HAP-1 (cell line): ENCODE measurements at places on chromosomes 6 and 20.

- DNase-seq: no peak
These were observed 799 bp downstream of the TAAR2 start for GRCh38 chr6:132623106-132623845.

GRCh38 chr6:3163248-3163594 is 5.9 kb upstream of the TUBB2A start:
- DNase-seq: no peak

DNA sequence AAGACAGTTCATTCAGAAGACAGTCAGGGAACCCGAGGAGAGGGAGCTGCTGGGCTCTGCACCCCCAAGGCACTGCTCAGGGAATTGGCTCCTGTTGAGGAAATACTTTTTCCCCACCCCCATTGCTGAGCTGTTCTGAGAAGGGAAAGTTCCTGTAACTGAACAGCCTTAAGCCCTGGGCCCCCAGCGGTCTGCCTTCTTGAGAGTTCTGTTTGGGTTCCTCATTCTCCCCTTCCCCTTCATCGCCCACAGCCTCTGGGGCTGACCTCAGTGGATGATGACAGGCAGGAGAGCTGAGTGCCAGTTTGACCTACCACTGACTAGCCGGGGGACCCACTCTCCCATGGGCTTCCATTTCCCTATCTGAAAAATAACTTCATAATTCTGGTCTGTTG is 10.7 kb downstream of the HCK start:
- DNase-seq: no peak

DNA sequence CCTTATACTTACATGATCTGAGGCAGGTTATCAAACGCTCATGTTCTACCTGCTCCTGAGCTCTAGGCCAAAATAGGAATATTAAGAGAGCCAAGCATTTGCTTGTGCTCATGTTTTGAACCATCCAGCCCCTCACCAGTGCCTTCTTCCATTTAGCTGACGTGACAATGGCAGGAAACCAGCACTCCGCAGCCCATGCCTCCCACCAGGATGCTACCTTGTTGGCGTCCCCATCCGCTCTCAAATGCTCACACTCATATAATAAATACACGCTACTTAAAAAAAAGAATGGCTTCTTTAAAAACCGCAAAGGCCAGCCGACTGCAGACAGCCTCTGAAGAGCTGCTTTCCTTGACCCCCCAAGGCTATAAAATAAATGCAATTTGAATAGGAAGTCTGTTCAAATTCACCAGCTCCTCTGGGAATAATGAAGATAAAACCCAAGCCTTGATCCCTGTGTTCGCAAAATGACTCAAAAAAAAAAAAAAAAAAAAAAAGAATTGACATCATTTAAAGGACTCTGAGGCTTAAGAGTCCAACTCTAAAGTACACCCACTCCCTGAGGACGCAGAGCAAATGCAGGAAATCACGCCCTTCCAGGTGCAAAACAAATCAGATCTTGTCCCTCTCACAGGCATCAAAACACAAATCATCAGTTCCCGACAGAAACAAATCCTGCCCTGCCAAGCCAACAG is 29.0 kb downstream of the RNASET2 start:
- peak; percentile 68 for DNase-seq

DNA sequence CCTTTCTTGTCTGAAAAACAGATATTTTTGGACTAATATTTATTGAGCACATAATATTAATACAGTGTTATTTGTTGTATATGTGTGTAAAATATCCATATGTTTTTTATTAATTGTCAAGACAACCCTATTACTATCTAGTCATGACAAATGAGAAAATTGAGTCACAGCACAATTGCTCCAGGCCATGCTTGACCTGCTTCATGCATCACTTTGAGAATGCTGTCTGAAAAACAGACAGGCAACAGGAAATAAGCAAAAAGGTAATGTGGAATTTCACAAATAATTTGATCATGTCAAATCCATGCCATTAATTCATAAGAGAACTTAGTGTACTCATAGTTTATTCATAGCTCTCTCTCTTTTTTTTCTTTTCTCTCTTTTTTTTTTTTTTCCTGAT is 246.5 kb downstream of the RIMS1 start:
- no peak for DNase-seq

- DNase-seq: no peak
These were observed 62.9 kb upstream of the ADGRG6 start for GRCh38 chr6:142238881-142239280.

- DNase-seq: no peak
These were observed 60.8 kb downstream of the DNAH8 start for GRCh38 chr6:38775870-38776269.

DNA sequence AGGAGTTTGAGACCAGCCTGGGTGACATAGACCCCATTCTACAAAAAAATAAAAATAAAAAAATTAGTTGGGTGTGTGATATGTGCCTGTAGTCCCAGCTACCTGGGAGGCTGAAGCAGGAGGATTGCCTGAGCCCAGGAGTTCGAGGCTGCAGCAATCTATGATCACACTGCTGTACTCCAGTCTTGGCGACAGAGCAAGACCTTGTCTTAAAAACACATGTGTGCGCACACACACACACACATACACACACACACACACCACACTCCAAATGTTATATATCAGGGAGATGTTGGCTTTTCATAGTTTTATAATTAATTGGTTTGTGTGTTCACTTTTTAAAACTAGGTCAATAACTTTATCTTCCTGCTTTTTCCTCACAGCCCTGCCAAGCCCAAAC is 110.5 kb downstream of the RTN4IP1 start:
- no peak for DNase-seq
